ENCODE measurements at places on chromosomes 7 and 10. TPM values are rescaled to one million over a fixed set of nuclear protein-coding genes. Genes with fewer than 3 reads are reported as not detected.
A peak's percentile ranks its signal among the peaks of the same experiment; 100 is the strongest.

The PSD gene
- 3.5 TPM for total RNA-seq

DNA sequence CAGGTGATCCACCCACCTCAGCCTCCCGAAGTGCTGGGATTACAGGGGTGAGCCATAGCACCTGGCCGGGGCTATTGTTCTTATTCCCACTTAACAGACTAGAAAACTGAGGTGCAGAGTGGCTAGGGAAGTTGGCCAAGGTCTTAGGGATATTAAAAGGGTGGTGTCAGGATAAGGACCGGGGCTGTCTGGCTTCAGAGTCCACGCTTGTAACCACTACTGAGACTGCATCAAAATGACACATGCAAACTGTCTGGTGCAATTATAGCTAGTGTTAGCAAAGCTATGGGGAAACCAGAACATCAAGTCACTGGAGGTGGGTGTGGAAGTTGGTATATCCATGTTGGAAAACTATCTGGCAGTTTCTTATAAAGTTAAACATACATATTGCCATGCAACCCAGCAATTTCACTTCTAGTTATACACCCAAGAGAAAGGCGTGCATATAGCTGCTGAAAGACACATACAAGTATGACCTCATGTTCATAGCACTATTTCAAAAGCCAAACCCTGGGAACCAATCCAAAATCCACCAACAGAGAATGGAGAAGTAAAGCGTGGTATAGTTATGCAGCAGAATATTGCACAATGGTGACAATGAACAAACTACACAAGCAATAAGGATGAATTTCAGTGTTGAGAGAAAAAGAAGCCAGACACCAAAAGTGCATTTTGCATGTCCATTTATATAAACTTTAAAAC, 33.9 kb upstream of the EEPD1 start:
- DNase-seq, result peak; percentile 84

DNA sequence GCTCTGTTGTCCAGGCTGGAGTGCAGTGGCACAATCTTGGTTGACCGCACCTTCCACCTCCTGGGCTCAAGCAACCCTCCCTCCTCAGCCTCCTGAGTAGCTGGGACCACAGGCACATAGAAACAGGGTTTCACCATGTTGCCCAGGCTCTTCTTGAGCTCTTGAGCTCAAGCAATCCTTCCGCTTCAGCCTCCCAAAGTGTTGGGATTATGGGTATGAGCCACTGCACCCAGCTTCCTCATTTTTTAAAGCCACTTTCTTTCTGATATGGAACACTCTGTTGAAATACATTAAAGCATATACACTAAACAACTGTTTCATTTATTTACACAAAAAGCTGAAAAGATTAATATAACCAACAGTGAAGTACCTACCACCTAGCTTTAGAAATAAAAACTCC, 117.2 kb downstream of the CLEC2L start:
- DNase-seq, result no peak

DNA sequence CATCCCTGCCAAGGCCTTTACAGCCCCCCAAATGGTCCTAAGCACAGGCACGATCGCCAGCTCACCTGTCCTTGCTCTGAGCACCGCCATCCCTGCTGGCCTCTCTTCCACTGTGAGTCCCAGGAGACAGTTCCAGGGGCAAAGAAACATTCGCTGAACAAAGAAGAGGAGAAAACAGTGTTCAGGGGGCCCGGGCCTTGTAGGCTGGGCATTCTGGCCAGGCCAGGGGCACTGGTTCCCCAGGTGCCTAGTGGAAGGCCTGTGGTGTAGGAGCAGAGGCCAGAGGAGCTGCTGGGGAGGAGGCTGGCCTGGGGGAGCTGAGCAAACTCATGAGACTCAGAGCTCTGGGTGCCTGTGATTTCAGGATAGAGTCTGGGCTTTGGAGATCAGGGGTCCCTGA, 22.6 kb downstream of the AQP1 start:
- no peak for DNase-seq
